ENCODE measurements at places on chromosomes 3 and 15.

GRCh38 chr15:61227269-61227949 is 1.7 kb downstream of the RORA start:
- peak; percentile 53 for DNase-seq

- DNase-seq = no peak
These were observed 309.8 kb upstream of the MANF start for GRCh38 chr3:51075221-51075775.

- DNase-seq = no peak
These were observed 210.1 kb downstream of the MECOM start for GRCh38 chr3:169453256-169454059.

DNA sequence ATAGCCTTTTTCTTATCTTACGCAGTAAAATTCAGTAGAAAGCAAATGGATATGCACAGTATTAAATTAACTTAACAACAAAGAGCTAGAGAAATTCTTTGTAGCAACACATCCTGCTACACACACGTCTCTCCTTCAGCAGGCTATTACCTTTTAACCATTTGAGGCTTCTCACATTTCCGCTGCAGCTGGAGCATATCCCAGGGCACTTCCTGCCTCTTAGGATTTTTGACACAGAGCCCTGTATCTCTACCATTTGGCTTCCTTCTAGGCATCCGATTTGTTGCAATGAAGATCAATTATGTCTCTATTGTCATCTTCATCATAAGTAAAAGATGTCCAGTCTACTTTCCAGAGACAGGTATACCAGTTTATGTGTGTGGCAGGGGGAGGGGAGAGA is 292.4 kb upstream of the CBLB start:
- no peak for DNase-seq

DNA sequence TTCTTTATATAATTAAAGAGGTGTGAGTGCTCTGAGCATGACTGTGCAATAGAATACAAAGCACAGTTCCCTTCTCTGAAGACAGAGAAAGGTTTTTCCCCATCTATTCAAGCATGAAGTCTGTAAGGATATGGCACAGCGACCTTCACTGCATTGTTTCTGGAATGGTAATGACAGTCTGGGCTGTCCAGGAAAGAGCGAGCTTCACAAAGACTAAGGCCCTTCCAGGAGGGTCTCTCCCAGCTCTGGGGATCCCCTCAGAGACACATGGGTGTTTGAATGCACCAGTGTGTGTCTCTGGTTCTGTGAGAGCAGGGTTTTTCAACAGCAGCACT is 179.9 kb upstream of the NR2E3 start:
- no peak for DNase-seq

DNA sequence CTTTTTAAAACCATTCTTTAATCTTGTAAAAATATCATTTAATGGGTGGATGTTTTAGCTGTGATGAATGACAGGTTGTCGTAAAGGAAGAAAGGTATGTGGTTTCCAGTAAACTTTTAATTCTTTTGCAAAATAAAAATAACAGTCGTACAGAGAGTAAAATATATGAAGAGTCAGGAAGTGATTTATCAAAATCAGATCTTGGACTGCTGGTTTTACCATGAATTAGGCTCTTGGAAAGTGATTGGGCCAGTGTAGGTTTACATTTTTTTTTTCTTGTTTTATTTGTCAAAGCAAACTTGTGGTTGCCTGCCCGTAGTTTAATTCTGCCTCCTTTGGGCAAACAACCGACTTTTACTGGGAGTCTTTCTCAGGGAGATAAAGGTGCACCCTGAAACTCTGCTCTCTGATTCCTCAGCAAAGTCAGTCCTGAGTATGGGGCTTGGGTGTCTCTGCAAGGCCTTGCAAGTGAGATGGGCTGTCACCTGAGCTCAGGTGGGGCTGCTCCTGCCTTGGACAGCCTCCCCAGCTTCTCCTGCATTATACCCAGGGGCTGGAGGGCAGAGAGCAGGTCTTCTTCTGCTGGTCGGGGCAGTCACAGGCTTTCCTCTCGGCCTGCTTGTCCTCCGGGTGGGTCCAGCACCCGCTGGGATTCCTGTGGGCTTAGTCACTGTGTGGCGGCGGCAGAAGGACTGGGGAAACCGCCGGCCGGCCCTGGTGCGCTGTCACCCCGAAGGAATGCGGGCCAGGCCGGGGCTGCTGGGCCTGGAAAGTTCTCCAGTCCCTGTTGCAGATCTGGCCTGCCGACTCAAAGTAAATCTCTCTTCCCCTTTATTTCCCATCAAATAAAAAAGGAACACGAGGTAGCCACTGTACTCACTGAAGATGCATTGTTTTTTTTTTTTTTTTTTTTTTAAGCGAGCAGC is 79.0 kb downstream of the IGF1R start:
- peak; percentile 87 for DNase-seq
